ENCODE measurements at places on chromosomes 3 and 15.

- no peak for DNase-seq
Observed at GRCh38 chr3:167453815-167454214, 20.0 kb downstream of the SERPINI2 start.

DNA sequence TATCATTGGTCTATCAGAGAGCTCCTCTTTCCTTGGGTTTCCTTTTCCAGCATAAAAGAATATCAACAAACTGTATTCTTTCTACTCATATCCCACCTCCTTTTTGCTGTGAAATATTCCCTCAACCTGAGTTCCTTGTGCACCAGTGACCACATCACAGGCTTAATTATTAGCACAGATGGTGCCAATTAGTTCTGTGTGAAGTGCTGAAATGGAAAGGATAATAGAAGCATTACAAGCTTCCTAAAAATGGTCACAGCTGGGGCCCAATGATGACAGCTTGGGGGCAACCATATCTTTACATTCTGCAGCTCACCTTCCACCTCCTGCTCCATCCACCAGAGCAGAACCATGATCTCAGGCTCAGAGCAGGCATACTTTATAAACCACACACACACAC is 84.6 kb downstream of the ANO10 start:
- DNase-seq = no peak

DNA sequence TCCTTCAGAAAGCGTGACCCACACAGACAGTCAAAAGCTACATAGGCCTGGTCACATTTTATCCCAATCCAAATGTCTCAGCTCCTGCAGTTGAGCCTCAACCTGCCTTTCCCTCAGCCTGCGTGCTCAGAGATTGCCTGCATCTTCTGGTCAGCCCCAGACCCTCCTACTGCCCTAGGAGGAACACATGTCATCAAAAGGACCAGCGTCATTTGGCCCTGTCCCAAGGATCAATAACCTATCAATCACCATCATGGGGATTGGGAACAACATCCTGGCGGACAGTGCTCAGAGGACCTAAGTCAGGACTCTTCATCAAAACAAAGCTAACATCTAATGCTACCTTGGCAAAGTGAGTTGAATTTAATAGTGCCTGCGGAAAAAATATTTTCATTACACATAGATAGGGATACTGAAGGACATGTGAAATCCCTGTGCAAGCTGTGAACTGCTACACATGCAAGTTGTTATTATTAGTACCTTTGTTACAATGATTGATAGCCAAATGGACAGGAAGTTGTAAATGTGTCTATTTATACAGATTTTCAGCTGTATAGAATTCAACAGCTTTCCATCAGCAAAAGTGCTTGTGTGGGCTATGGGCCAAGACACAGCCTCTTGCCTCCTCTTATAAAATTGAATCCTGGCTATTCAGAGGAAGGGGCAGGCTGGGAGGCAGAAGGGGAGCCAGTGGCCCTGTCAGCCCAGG is 47.7 kb downstream of the UMPS start:
- DNase-seq = no peak

DNA sequence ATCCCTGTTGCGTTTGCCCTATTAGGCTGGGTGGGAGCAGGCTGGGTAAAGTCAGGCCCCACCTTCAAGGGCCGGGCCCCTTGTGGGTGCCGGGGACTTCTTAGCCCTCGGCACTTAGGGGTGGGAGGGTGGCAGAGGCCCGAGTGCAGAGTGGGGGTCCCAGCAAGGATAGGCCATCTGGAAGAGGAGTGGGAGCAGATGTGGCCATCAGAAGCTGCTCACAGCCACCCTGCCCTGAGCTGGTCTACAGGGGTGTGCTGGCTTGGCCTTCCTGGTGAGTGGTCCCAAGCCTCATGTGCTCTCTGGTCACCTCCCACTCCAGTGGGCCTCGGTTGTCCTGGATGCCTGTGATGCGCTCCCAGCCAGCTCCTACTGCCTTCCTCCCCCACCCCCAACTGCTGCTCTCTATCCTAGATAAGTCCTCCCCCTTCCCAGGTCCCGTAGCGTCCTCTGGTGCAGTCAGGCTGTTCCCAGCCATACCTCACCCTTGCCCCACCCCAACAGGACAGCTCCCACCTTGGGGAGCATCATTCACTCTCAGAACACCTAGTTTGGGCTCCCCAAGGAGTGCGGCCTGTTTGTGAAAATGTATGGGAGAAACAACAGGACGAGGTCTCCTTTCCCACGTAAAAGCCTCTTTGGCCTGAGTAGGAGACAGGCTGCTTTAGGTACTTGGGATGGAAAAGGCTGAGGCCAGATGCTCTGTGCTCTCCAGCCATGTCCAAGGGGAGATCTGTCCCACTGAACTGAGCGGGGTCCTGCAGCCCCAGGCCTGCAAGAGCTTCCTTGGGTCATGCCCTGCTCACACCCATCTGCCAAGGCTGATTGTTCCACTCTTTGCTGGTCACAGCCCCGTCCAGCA is 24.9 kb upstream of the PLXNA1 start:
- DNase-seq = no peak

DNA sequence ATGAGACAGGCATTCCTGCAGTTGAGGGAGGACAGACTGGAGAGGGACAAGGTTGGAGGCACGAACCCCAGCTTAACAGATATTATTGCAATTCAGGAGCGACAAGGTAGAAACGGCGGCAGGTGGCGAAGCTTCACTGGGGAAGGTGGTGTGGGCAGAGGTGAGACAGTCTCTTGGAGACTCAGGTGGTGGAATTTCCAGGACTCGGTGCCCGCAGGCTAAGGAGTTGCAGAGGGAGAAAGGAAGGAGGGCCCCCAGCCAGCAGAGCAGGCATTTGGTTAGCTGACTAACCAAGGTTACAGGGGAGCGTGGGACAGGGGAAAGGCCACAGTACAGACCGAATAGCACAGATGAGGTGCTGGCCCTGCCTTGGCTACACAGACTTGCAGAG is 3.0 kb downstream of the FAM174B start:
- no peak for DNase-seq

GRCh38 chr3:35954413-35954812 is 315.1 kb downstream of the ARPP21 start:
- DNase-seq = no peak

DNA sequence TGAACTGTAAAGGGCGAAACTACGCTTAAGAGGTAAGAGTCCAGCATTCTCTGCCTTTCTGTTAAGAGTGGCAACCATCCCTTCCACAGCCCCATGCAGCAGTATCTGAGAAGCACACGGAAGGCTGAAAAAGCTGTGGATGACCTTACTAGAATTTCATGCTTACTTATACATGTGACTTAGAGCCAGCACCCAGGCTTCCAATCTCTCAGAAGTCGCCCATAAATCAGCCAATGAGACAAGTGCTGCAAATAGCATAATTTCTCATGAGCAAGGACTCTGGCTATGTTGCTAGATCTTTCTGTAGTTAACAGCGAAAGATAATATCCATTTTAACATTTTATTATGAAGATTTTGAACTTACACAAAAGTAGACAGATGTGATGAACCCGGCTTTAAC is 65.3 kb downstream of the IGF2BP2 start:
- no peak for DNase-seq

- DNase-seq = no peak
Observed at GRCh38 chr3:110236976-110237610, 834.5 kb upstream of the NECTIN3 start.

DNA sequence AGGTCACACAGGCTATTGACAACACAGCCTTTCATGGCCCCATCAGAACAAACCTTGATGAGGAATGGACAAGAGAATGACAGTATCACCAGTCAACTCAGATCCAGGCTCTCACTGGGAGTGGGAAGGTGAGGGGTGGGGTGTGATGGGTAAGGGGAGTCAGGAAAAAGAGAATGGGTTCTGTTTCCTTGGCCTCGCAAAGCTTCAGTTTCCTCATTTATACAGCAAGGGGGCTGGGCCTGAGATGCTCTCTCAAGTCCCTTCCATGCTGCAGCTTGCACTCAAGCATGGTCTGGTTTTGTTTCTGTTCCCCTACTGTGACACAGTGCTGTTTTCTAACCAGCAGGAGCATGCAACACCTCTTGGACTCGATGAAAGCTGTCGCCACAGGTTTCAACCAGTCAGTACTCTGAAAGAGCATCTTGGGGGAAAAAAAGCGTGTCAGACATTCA is 65.7 kb upstream of the IL12A start:
- no peak for DNase-seq

DNA sequence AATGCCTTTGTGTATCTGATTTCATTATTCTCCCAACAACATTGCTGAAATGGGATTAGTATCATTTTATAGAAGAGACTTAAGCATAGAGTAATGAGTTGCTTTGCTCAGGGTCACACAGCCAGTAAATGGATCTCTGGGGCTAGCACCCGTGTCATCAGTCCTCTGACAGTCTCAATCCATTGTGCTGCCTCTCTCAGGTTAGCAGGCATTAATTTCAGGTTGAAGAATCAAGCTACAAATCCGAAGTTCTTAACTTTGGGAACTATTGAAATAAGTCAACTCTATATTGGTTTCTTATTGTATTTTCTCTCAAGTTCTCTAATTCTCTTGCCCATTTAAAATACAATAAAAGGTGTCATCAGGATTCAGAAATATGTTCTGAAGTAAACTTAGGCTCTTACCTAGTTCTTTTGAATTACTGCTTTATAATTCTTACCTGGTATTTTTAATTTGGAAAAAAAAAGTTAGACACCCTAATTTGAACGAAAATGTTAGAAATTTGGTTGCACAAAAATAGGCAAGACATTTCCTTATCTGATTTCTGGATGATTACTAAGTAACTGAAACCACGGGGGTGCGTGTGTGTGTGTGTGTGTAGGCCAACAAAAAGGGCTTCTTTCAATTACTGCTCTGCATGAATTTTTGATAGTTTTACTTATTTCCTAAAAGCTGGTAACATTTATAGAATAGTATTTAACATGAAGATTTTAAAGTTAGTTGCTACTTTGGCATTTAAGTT is 189.8 kb downstream of the MBNL1 start:
- no peak for DNase-seq

GRCh38 chr3:27080258-27080525 is 289.0 kb downstream of the NEK10 start:
- DNase-seq = no peak

- DNase-seq = no peak
Observed at GRCh38 chr3:54312156-54312899, 190.0 kb downstream of the CACNA2D3 start.

DNA sequence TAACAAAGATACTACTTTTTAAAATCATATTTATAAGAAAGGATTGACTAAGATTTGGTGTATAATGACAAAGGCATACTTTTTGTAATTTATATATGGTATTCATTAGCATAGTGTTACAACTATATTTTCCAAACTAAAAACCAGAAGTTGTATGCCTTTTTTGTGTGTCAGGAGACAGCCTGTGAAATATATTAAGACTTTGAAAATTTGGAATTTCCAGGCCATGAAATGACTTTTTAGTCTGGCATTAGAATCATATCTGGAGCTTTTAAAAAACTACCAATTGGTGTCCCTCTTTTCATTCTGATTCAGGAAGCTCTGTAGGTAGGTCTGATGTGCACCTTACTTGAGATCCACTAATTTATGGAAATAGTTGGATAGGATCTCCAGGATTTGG is 41.9 kb downstream of the CALML4 start:
- no peak for DNase-seq

DNA sequence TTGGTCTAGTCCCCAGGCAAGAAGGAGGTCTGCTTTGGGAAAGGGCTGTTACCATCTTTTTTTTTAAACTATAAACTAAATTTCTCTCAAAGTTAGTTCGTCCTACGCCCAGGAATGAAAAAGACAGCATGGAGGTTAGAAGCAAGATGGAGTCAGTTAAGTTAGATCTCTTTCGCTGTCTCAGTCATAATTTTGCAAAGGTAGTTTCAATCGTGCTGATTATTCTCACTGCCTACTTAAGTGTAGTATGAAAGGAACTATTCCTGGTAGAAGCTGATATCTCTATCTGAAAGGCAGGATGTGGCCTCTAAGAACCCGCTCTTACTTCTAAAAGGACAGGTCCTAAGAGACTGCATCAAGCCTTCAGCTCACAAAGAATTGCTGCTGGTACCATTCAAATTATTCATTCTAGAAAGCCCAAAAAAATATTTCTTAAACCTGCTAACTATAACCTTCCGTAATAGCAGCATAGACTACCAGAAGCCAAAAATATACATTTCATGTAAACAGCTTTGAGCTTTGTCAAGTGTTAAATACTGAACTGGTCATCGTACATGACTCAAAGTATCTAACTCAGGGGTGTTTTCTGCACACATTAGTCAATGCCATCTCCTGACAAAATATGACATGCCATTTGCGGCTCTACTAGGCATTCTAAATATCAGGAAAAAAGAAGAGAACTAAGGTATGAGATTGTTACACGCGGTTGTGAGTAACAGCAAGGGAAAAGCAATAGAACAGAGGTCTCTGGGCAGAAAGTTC is 96.0 kb upstream of the CCDC80 start:
- peak; percentile 16 for DNase-seq
